ENCODE measurements at places on chromosomes 5 and 9.

- peak; percentile 34 for DNase-seq
Measured at GRCh38 chr5:10635257-10635866, 71.5 kb downstream of the ANKRD33B start.

GRCh38 chr9:112868461-112868860 is 22.2 kb downstream of the SLC46A2 start:
- DNase-seq: no peak

DNA sequence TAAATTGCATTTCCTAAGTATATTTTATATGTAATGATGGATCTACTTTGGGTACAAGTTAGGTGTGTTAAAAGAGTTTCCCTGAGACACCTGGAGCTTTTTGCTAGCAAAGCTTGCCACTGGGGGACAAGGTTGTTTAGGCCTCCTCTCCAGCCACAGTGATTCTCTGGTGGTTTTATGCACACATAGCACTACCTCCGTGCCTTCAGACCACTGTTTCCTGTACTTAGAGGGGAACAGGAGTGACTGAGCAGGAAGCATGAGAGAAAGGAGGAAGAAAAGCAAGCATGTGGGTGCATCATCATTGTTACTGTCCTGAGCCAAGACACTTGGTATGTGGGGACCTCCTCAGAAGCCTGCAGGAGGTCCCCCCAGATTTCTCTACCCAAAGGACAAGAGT is 272.1 kb downstream of the RASEF start:
- no peak for DNase-seq

DNA sequence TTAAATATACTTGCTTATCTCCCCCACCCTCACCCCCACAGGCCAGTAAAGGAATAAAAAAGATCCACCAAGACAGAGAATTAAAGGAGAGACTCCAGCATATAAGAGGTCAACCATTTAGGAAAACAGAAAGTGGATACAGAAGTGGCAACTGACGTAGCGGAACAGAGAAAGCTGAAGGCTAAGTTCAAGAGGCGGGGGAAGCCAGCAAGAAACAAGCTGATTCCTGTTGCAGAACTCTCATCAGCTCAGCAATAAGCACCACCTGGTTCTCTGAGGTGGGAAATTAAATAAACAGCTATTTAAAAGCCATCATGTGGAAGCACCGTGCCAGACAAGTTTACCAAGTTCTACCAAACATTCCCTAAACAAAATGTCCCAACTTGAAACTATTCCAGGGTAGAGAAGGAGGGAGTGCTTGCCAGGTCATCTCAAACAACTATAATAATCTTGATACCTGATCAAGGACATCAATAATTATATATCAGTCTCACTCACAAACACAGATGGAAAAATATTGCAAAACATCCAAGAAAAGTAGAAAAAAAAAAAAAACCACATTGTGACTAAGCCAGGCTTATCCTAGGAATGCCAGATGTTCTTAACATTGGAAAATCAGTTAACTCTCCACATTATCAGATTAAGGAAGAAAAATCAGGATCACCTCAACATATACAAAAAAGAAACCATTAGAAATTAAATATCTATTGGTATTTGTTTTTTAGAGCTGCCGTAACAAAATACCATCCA is 7.3 kb upstream of the ARL15 start:
- no peak for DNase-seq

DNA sequence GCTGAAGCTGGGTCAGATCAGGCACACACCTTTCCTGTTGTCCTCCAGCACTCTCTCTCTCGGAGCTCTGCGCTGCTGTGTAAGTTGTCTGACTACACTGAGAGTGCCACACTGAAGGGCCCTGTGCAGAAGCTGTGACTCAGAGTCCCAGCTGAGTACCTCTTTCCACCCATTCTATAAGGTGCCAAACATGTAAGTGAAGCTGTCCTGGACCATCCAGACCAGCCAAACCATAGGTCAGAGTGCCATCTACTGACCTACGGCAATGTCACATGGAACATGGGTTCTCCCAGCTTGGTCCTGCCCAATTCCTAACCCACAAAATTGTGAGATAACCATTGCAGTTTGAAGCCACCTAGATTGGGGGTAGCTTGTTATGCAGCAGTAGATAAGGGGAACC is 68.2 kb downstream of the ADCY2 start:
- DNase-seq: no peak

DNA sequence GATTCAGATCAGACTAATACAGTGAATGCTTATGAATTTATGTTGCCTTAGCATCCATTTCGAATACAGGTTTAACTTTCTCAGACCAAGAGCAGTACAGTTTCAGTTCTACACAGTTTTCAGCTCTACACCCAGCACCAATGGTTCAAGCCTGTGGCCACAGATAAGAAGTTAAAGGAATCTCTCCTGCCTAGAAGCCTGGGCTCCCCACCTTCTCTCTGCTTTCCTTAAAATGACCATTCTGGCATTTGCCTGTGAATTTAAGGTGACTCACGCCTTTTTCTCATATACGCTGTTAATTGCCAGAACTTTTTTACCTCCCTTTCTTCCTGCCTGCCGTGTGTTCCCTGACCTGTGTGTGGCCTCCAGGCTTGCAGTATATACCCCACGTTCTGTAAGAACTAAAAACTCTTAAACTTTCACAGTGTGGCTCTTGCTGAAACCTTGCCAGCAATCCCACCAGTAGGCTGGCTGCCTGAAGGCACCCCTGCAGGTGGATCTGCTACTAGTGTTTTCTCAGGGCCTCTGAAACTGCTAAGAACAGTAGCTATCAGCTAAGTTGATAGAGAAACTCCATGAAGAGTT is 692.8 kb upstream of the CDH18 start:
- DNase-seq: no peak

GRCh38 chr5:149063017-149063687 is at the start of gene SH3TC2:
Gene SH3TC2, minus strand, starts transcription at chr5:149063062. Its CDS starts 40 bp downstream, at chr5:149063022.
- DNase-seq: no peak

DNA sequence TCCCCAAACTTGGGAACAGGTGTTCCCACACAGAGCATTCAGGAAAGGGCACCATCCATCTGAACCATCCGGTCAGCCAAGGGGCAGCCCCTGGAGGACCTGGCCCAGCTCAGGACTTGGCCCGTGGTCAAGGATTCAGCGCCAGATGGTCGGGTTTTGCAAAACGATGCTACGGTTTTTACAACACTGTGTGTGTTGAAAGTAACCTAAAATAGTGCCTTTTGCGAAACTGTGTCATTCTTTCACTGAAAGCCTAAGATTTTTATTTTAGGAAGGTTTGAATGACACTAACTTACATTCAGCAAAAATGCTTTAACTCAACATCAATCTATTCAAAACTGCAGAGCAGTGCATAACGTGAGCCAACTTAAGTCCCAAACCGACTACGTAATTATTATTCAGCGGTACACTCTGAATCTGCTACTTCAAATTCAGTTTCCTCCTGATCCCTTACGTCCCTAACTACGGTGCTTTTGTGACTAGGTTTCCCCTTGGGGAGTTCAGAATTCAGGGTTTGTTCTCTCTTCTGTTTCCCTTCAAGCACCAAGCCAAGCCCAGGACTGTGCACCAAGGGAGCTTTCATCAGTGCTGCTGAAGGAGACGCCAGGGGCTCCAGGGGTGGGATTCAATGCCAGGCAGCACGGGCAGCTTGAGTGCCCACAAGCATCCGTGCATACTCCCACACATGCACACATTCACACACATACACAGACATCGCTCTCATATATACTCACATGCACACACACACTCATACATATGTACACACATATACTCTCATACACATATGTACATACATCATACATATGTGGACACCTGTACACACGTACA is 25.8 kb downstream of the LPCAT1 start:
- no peak for DNase-seq

DNA sequence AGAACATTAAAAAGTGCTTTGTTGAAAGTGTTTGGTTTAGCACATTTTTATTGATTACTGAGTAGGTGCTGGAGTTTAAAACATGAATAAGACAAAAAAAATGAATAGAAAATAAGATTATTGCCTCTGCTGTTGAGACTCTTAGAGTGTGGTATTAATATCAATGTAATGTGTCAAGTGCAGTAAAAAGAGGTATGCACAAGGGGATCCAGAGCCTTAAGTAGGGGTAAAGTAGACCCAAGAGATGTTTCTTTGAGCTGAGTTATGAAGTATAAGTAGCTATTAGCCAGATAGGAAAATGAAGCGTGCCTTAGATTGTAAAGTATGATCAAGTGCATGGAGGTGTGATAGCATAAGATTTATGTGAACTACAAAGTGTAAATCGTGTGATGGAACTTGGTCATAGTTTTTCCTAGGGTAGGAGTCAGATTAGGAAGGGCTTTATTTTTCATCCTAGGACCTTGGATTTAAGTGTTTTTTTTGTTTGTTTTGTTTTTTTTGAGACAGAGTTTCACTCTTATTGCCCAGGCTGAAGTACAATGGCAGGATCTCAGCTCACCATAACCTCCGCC is 45.2 kb downstream of the NSD1 start:
- DNase-seq: no peak

DNA sequence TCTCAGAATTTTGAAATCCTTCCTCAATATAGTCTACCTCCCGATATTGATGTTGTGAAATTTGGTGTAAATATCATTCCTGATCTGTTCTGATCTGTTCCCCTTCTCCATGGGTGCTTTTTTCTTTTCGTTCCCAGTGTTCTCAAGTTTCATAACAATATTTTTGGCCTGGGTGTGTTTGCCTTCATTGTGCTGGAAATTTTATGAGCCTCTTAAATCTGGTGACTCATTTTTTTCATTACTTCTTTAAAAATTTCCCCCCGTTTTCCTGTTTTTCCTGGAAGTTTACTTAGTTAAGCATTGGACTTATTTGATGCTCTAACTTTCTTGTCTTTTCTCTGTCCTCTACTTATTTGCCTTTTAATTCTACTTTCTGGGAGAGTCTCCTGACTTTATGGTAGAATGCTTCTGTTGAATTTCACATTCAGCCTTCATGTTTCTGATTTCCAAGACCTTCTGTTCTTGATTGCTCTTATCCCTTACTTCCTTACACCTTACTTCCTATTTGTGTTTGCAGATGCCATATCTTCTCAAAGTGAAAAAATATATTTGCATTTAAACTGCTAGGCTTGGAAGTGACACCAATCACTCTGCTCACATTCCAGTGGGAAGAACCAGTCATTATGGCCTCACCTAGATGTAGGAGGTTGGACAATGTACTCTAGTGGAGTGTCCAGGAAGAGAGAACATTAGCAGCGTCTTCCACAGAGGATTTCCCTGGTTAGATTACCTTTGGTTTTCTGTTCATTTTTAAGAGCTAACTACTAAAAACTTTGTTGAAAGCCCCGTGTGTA is 441.9 kb downstream of the ARHGEF28 start:
- no peak for DNase-seq

GRCh38 chr5:55324815-55325418 is 17.1 kb downstream of the MTREX start:
- no peak for DNase-seq

- DNase-seq: peak; percentile 41
Measured at GRCh38 chr9:272251-273213, 57.9 kb downstream of the DOCK8 start.

DNA sequence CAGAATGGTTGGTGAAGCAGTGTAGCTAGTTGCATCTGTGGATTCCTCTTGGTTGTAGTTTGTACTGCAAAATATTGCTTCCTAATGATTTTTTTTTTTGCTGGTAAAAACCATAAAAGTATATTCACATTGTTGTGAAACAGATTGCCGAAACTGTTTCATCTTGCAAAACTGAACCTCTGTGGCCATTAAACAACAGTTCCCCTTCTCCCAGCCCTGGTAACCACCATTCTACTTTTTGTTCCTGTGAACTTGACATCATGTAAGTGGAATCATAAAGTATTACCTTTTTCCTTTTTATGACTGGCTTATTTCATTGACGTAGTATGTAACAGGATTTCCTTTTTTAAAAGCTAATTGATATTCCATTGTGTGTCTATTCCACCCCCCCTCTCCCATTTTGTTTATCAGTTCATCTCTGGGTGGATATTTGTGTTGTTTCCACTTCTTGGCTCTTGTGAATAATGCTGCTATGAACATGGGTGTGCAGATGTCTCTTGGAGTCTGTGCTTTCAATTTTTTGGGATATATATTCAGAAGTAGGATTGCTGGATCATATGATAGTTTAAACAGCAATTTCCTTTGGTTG is 11.8 kb downstream of the SUB1 start:
- DNase-seq: no peak

GRCh38 chr9:110248361-110248760 is 7.9 kb downstream of the TXN start:
- no peak for DNase-seq

- DNase-seq: no peak
Measured at GRCh38 chr5:77843570-77844372, 67.6 kb upstream of the TBCA start.

GRCh38 chr5:80238778-80239679 is 16.8 kb downstream of the SERINC5 start:
- DNase-seq: no peak
